Inflammatory macrophage (primary cell): ENCODE measurements at places on chromosomes 3 and 15.
A peak's percentile ranks its signal among the peaks of the same experiment; 100 is the strongest.

GRCh38 chr3:94070341-94070911, 7.6 kb downstream of the NSUN3 start:
- DNase-seq: no peak

DNA sequence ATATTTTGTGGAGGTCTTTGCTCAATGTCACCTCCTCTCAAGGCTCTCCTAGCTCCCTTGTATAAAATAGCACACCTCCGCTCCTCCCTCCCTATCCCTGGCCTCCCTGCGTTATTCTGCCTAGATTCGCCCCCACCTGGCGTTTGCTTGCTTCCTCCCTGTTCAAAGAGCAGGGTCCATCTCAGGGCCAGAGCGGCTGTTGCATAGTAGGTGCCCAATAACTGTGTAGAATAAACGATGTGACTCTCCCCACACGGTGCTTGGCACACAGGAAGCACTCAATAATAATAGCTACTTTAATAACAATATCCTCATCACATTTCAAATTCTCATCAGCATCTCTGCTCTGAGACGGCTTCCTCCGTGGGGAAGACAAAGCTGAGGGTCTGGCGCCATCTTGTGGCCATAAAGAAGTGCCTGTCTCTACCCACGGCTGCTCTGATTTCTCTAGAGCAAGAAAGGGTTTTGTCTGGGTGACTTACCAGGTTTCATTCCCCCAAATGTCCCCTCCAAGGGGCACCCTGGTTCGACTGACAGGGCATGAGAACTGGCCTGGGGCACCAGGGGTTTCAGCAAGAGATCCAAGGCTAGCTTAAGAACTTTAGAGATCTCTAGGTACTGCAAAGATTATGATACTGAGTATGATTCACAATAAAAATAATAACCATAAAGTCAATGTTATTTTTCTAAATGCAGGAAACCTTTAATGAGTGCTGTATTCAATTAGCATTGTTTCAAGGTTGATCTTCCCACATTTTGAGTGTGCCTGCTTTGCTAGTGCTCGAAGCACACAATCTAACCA, 16.1 kb downstream of the CD276 start:
- DNase-seq: peak; percentile 81

GRCh38 chr15:89783861-89784685, 7.9 kb downstream of the MESP2 start:
- no peak for DNase-seq

GRCh38 chr3:45406772-45407171, 18.4 kb downstream of the LARS2 start:
- DNase-seq: no peak
